GM12878 (cell line): ENCODE measurements at places on chromosomes 7 and 10.

DNA sequence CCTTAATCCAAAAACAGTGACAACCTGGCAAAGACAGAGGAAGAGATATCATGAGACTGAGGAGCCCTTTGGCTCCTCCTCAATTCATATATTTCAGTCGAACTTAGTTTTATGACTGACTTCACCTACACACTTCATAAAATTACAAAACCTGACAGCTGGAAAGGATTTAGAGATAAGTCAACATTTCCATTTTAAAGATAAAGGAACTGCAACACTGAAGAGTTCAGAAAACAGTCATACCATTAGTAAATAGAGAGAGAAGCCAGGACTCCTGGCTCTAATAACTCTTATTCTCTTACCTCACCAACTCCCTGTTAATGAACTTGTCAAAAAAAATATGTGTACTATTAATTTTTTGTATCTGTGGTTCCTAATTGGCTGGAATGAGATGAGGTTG is 141.0 kb upstream of the COL1A2 start:
- DNase-seq = no peak

DNA sequence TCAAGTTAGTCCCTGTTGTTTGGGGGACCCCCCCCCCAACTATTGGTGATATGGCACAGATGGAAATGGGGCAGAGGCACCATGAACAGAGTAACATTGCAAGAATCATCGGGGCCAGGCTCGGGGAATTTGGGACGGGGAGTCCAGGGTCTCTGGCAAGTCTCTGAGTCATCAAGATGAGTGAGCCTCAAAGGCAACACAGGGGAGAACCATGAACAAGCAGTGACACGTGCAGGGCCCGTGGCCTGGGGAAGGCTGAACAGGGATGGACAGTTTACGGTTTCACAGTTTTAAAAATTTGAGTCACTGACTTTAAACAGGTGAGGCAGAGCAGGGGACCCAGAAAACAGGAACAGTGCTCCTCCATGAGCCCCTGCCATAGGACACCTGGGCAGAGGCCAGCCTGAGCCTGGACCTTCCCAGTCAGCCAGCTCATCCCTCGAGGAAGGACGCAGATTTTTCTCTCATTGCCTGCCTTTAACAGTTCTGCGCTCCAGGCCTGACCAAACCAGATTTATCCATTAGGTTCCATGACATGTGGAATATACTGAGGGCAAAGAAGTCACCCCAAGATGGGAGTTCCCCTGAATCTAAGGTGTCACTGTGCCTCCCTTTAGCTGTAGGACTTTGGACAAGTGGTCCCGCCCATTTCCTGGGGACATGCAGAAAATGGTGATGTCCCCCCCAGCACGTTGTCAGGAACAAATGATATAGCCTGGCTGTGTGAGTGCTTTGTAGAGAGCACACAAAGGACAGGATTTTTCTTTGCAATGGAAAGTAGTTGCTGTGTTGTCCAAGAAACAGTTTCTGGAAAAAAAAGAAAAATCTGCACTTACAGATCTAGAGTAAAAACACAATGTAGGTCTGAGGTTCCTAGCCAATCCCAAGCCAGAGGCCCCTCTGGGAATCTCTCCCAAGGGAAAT is 23.8 kb downstream of the CHST15 start:
- DNase-seq = no peak

- DNase-seq = no peak
Observed at GRCh38 chr7:77696643-77697534, 630 bp downstream of the RSBN1L start.

DNA sequence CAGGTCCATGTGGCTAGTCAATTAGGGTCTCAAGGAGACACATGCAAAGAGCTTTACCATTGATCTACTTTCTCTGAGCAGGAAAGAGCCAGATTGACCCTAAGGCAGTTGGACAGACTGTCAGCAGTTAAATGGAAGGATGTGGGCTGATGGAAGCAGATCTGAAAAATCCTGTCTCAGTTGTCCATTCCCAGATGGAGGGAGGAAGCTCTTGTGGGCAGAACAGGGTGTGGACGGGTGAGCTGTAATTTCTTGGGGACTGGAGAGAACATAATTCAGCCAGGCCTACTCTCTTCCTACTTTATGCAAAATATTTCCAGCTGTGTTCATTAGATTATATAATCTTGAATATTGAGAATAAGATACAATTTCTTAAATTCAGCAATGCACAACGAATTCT is 163.6 kb downstream of the GNAT3 start:
- no peak for DNase-seq
